ENCODE measurements at places on chromosomes 4 and X.

GRCh38 chr4:154364066-154364845 lies 127.3 kb downstream of the DCHS2 start:
- DNase-seq, result no peak

GRCh38 chr4:113826421-113826820 lies 64.9 kb upstream of the CAMK2D start:
- no peak for DNase-seq

- no peak for DNase-seq
These were observed 362.2 kb upstream of the SPANXN4 start for GRCh38 chrX:142663330-142664095.

GRCh38 chr4:107131295-107131694 lies 95.2 kb upstream of the DKK2 start:
- DNase-seq, result peak; percentile 1

- DNase-seq, result no peak
These were observed 72.6 kb downstream of the GC start for GRCh38 chr4:71711044-71711984.

DNA sequence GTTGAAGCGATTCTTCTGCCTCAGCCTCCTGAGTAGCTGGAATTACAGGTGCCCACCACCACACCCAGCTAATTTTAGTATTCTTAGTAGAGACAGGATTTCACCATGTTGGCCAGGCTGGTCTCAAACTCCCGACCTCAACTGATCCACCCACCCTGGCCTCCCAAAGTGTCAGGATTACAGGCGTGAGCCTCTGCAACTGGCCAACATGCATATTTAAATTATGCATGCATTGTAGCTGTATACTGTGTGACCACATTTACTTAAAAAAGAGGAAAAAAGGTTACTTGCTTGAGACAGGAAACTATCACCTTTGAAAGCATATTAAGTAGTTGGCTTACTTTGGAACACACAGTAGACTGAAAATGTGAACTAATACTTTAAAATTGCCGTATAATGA lies 29.5 kb downstream of the METTL14 start:
- no peak for DNase-seq

GRCh38 chrX:130170752-130171445 lies 863 bp upstream of the RAB33A start:
- DNase-seq, result no peak

DNA sequence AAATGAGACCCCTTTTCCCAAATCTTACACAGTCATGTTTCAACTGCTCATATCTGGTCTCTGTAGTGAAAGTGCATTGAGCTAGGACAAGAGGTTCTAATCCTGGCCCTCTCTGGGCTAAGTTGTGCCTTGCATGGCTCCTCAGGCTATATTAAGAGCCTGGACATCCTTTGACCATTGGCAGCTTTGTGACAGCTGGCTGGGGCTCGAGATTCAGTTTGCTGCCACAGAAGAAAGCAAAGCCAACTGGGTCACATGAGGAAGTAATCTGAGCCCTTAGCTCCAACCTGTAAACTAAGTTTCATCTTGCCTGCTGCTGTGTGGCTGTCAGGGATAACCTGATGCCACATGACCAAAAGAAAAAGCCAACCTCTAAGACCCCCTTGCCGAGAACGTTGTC lies 51.8 kb upstream of the JADE1 start:
- no peak for DNase-seq

DNA sequence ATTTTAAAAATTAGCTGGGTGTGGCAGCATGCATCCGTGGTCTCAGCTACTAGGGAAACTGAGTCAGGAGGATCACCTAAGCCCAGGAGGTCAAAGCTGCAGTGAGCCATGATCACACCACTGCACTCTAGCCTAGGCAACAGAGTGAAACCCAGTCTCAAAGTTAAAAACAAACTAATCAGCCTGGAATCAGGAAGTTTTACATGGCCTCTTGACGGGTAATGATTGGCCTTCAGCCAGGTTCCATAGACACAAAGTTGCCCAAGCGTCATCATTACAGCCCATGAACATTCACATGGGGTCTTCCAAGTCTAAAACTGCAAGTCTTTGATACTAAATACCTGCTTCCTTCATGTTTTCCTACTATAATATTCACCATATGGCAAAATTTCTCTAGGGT lies 10.0 kb upstream of the RGN start:
- no peak for DNase-seq

- no peak for DNase-seq
These were observed 605.6 kb upstream of the BOD1L1 start for GRCh38 chr4:14233126-14233525.

GRCh38 chrX:18146954-18147353 lies 73.7 kb downstream of the BEND2 start:
- DNase-seq, result peak; percentile 20

DNA sequence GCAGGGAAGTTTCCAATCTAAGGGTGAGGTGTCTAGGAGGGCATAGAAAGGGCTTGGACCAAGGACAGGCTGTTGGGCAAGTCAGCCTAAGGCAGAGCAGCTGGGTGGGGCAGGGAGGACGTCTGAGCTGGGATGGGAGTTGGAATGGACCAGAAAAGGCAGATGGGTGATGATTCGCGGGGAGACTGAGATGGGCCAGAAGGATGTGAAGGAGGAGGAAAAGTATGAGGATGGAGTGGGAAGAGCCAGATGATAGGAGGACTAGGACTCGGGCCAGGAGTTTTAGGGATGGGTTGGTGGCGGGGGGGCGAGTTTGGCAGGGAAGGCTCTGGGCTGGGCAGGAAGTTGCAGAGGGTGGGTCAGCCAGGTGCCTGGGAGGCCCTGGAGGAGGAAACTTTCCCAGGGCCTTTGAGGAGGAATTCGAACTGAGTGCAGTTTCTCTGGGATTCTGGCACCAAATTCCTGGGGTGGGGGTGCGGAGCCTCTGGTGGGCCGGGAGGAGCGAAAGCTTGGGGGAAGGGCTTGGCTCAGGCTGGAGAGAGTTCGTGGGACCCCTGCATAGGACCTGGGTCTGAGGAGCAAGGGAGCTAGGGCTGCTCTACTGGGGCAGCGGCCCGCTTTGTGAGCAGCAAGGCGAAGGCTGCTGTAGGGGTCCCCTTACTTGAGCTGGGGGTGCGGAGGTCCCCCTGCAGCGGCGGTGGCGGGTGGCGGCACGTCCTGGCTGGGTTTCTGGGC lies 8.7 kb upstream of the TIMP1 start:
- DNase-seq, result peak; percentile 57

Data from A172 (cell line).